T-helper 17 cell (primary cell): ENCODE measurements at places on chromosomes 1 and 21. TPM values are rescaled to one million over a fixed set of nuclear protein-coding genes. Genes with fewer than 3 reads are reported as not detected.

DNA sequence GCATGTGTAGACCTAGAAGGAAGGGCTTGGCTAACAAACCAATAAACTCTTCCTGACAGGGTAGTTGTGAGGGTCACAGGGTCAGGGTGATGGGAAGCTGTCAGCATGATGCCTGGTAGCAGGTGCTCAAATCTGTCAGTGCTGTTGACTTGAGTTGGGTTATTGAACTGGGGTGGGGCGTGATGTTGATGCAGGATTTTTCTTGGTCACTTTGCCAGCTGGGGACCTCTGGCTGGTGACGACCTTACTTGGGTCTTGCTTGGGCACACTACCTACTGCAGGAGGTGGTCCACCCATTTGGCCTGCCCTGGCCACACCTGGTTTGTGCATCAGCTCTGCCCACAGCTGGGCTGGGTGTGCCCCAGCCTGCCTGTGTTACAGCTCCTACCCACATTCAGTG, 624.4 kb downstream of the PTPRU start:
- DNase-seq: no peak

DNA sequence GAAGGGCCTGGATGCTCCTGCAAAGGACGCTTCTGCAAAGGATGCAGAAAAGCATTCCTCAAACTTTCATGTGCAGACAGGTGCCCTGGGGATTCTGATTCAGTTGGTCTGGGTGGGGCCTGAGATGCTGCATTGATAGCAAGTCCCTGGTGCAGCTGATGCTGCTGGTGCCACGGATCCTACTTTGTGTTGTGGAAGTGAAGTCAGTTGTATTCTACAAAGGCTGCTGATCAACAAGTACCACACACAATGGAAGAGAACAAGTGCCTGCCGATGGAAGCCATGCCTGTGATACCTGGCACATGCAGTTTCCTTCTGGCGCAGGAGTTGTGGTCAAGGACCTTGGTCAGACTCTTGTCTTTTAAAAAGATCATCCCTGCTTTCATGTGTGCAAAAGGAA, 478.8 kb downstream of the CAMTA1 start:
- DNase-seq: no peak

DNA sequence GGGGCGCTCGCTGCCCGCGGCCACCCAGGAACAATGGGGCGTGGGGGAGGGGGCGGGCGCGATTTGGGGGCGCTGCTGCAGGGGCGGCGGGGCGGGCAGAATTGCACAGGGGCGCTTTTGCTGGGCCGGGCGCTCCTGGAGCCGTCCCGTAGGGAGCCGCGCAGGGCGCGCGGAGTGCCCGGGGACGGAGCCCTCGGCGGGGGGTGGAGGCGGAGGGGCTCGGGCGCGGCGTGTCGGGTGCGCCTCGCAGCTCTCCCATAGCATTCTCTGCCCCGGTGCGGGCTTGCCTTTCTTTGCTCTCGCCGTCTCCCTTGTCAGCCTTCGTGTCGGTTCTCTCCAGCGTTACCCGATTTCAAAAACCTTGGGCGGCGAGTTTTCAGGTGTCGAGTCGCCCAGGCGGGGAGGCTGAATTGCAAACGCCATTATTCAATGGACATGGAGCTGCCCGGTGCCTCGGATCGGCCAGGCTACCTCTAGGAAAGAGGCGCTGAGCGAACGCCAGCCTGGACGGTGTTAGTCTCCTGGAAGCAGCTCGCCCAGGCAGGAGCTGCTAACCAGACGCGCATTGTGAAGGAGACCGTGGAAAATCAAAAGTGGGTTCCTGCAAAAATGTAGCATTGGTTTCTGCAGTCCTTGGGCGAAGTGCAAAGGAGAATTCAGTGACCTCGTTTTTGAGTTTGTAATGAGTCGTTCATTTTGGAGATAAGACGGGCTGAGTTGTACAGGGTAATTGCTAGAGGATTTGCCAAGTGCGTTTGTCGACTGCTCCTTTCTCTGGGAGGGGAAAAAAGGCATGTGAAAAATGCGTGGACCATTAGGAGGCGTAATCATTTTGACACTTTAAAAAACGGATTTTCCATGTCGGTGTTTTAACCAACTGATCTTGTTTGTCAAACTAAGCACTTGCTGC, 626 bp downstream of the CXADR start:
- DNase-seq: no peak

DNA sequence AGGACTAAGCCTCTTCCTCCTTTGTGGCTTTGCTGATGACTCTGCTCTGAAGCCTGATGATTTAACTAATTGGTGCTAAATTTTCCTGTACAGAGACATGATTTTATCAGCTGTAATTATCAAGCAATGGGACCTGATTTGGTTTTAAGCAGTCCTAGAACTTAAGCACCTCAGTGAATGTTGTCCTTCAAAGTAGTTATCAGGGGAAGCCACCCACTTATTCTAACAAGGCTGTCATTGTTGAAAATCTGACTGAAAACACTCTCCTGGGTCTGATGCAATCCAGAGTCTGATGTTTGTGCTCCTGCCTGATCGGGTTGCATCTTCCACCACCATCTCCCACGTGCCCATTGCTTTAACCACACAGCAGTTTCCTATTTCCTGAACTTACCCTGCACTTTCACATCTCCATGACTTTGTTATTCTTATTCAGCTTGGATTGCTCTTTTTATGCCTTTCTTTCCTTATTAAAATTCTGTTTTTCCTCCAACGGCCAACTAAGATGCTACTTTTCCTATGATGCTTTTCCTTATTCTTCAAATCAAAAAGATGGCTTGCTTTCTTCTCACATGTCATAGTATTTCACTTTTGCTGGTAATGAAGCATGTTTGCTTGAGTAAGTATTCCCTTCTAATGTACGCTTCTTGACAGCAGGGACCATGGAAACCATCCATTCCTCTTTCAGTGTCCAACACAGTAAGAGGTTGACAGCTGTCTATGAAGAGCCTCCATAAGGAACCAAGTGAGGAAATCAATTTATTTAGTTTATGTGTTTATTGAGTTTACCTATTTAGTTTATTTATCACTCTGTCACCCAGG, 55.0 kb downstream of the S1PR1 start:
- DNase-seq: peak; percentile 21

DNA sequence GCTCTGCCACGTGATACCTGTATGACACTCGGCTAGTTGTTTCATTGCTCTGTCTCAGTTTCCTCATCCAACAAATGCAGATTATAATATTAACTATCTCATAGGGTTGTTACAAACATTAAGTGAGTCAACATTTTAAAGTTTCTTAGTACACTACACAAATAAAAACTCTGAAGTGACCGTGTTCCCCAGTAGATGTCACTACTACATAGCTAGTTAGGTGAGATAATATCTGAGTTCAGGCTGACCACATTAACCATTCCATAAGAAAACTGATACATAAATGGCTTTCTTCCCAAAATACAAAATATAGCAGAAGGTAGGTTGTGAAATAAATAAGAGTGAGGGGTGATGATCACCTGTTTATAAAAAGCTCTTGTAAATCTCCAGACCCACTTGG, 214.1 kb downstream of the NUF2 start:
- no peak for DNase-seq

DNA sequence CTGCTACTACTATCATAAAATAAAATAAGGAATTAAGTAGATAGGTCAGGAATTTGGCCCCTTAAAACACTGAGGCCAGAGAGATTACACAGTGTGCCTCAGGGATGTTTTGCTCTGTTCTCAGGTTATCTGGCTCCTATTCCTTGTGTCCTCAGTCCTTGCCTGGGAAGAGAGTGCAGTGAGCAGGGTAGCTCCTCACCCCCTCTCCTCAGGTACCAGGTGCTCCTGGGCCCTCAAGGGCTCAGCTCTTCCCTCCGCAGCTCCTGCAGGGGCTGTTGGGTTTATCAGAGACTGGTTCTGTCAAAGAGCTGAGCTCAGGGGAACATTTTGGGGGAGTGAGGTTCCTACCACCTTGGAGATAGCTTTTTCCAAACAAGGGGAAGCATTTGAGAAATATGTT, 20.1 kb upstream of the COQ8A start:
- DNase-seq: no peak

GRCh38 chr1:17193222-17194132, 11.5 kb upstream of the PADI1 start:
- no peak for DNase-seq

DNA sequence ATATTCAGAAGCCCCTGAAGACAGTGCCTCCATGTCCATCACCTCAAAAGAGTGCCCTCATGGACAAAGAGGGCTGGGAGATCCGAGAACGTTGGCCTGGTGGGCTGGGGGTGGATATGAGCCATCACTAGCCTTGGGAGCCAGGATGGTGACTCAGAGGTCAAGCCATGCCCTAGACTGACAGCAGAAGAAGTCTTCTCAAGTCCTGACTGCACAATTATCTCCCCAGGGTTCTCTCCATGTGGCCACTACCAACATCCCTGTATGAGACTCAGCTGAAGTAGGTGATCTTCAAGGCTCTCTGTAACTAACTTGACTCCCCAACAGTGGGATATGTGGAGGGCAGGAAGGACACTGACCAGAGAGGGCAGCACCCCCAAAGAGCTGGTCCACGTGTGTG, 7.1 kb upstream of the USF1 start:
- DNase-seq: no peak

DNA sequence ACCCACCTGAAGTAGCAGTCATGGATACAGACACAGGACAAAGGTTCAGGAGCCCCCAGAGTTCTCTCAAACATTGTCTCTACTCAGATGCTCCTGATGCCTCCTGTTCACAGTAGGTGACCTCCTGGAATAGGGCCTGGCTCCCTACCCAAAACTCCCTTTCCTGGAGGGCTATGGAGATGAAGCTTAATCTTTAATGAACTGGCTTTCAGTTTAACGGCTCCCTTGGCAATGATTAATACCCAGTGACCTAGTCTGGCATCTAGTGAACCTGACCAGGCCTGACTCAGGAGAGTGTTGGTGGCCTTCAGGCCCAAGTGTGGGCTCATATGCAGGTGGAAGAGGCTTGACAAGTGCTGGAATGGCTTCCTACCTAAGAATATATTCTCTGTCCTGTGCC, 65.2 kb upstream of the TRABD2B start:
- no peak for DNase-seq

DNA sequence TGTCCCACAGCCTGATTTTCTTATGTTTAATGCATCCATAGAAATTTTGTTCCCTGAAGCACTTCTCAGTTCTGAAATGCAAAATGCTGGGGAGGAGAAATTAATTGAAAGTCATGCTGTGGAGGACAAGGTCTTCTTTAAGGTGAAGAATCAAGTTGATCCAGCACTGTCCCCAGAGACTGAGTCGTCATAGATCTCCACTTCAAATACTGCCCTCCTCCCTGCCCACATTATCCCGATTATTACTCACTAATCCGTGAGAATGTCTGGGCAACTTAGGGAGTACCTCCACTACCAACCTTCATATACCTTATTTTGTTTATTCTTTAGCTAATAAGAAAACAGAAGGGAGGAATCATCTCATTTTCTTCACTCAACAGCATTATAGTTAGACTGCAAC, 70.0 kb upstream of the FMN2 start:
- no peak for DNase-seq

DNA sequence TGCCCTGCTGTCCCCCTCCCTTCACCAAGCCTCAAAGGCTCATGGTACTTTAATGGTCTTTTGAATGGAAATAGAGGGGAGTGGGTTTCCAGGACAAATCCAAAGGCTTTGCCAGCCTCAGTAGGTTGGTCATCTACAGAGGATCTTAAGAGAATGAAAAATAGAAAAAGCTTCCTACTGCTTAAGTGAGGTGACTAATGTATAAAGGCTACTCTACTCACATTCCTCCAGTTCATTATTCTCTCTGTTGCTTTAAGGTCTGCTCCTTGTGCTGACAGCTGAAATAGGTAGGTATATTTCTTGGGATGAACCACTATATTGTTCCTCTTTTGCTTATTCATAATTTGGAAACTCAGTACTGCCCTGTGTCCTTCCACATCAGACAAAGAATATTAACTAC, 10.4 kb upstream of the CHIA start:
- DNase-seq: no peak

DNA sequence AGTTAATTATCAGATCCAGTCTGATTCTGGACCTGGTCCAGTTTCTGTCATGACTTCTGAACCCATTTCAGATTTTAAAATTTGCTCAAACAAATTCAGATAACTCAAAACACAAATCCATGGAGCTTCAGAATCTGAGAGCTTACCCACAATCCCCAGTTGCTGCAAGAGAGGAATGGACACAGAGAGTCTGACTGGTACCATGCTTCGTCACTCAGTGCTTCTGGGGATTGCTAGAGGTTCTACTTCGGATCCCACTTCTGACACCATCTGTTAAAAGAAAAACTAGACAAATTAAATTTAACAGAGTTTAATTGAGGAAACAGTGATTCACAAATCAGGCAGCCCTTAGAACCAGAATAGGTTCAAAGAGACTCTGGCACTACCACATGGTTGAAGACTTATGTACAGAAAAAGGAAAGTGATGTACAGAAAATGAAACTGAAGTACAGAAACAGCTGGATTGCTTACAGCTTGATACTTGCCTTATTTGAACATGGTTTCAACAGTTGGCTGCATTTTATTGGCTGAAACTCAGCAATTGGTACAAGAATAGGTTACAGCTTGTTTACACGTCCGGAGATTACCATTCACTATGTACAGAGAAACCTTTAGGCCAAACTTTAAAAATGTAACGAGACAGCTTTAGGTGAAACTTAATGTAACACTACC, 60.7 kb upstream of the TEKT2 start:
- no peak for DNase-seq

- DNase-seq: no peak
These were observed 886.2 kb downstream of the LTN1 start for GRCh38 chr21:28106370-28106890.

DNA sequence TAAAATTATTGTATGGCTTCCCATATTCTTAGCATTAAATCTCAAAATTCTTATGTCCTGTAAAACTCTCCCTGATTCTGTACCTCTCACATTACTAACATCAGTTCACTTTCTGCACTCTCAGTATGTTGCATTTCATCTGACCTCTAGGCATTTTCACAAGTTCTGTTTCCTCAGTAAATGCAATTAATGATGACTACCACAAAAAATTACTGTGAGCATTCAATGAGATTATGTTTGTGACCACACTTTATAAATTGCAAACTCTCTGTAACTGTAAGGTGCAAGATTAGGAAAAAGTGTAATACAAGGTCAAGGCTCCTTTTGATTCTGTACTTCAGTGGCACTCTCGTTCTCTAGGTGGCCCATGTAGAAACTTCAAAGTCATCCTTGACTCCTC, 60.4 kb downstream of the LRRC53 start:
- no peak for DNase-seq

C1orf115 gene
- 2.1 TPM for total RNA-seq

C1orf94 gene
- total RNA-seq: not detected

LCE2A gene
- total RNA-seq: not detected

SPEN gene
- total RNA-seq: 73.8 TPM

G0S2 gene
- 13.5 TPM for total RNA-seq

UTS2 gene
- 1.0 TPM for total RNA-seq

ETS2 gene
- 8.1 TPM for total RNA-seq

MINDY1 gene
- total RNA-seq: 19.0 TPM

SFPQ gene
- total RNA-seq: 694 TPM
